ENCODE measurements at places on chromosomes 6 and 20. TPM values are rescaled to one million over a fixed set of nuclear protein-coding genes. Genes with fewer than 3 reads are reported as not detected.

GRCh38 chr6:15628499-15629131, 34.2 kb downstream of the DTNBP1 start:
- H3K36me3 ChIP-seq: no peaks in the 10 kb centered on the region
- no peaks in the 10 kb centered on the region for H3K27me3 ChIP-seq
- no peak overlapping the region for H3K27ac ChIP-seq

GRCh38 chr20:46951405-46951804, 56.8 kb downstream of the EYA2 start:
- no peaks in the 10 kb centered on the region for H3K36me3 ChIP-seq
- DNase-seq: no peak
- no peaks in the 10 kb centered on the region for H3K4me1 ChIP-seq
- no peak overlapping the region for H3K27ac ChIP-seq
- no peaks in the 10 kb centered on the region for H3K27me3 ChIP-seq

DNA sequence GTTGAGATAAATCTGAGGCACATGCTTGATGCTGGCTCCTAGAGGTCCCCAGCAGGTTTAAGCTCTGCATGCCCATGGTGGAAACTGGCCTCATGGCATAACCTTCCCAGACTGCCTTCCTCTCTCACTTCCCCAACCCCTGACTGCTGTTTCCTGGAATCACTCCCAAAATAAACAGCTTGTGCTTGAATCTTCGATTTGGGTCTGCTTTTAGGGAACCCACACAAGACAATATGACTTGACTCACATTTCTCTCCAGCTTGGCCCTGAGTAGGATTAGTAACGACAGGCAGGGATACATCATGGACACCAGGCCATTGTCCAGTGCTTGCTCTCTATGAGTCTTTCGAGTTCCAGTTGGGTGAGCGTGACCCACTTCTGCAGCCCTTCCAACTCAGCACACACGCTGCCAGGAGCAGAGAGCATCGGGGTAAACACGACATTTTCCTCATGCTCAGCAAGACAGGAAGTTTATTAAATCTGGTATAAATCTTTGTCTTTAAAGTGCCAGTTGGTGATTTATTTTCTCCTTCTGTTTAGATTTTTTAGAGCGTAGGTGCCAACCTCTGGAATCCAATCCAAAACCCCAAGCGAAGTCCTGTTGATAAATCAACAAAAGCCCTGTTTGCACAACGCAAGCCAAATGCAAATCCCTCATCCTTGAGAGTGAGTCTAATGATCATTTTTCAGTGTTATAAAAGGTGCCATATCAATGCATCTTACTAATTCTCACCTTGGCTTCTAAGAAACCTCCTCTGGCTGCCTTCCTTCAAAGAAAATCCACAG, 135.0 kb downstream of the FOXA2 start:
- H3K4me1 ChIP-seq: no peaks in the 10 kb centered on the region
- H3K36me3 ChIP-seq: no peaks in the 10 kb centered on the region
- H3K27me3 ChIP-seq: no peaks in the 10 kb centered on the region
- no peak overlapping the region for H3K4me3 ChIP-seq

- no peaks in the 10 kb centered on the region for H3K27me3 ChIP-seq
- no peak overlapping the region for H3K27ac ChIP-seq
- DNase-seq: no peak
- no peaks in the 10 kb centered on the region for H3K4me1 ChIP-seq
- peaks cover 38% of the 10 kb centered on the region for H3K36me3 ChIP-seq
These were observed 575 bp downstream of the SLC44A4 start for GRCh38 chr6:31878222-31878621.

DNA sequence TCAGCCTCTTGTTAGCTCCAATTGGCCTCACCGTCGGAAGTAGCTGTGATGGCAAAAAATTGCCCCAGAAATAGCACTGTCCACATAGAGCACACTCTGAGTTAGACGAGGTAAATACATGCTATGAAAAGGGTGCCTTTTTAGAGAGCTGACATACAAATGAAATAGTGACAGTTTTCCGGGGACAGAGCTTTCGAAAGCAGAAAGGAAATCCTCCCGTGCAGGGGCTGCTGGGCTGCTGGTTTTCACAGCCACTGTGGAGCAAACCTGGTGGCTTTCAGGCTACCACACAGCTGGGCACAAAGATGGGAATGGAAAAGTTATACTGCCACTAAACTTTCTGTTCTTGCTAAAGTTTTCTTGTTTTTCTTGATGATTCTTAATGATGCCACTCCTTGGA, 8.3 kb downstream of the SLPI start:
- no peak overlapping the region for H3K27ac ChIP-seq
- no peak overlapping the region for H3K4me3 ChIP-seq
- H3K36me3 ChIP-seq: no peaks in the 10 kb centered on the region
- H3K4me1 ChIP-seq: no peaks in the 10 kb centered on the region
- DNase-seq: no peak

DNA sequence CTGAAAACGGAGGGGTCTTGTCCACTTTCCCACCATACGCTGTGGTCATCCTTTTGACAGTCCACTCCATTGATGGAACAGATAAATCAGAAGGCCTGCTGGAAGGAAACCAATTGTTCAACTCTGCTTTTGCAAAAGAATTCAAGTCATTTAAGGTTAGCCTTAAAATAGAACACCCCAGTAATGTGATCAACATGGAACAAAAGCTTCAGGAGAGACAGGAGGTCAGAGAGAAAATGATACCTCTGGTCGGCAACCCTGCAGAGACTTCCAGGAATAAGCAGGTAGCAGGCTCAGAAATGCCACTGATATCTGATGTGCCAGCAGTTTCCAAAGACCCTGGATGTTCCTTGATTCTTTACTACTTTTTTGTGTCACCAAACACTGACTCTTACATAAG, 39.6 kb upstream of the SHLD1 start:
- no peaks in the 10 kb centered on the region for H3K4me1 ChIP-seq
- no peak for DNase-seq
- H3K27me3 ChIP-seq: no peaks in the 10 kb centered on the region
- H3K36me3 ChIP-seq: no peaks in the 10 kb centered on the region
- H3K27ac ChIP-seq: no peak overlapping the region

The RUNX2 gene
- total RNA-seq: 0.21 TPM

The TFAP2D gene
- not detected for total RNA-seq
